ENCODE measurements at places on chromosomes 4 and X.

- no peak for DNase-seq
Observed at GRCh38 chr4:40264497-40264896, 67.7 kb downstream of the RHOH start.

- DNase-seq, result no peak
Observed at GRCh38 chr4:70660106-70660505, 6.2 kb downstream of the JCHAIN start.

GRCh38 chr4:169080981-169081380, 70.9 kb upstream of the CBR4 start:
- DNase-seq, result no peak

DNA sequence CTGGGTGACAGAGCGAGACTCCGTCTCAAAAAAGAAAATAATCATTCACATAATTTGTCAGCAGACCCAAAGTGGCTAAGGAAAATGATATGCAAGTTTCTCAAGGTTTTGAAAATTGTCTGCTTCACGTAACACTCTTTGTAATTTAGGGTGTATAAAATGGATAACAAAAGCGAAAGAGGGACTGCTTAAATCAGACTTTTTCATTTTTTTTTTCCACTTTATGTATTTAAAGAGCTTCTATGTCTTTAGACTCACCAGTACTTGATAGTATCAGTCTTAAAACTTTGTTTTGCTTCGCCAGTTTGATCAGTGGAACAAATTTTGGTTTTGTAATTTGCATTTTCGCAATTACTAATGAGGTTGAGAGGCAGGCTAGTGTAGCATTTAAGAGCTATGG, 34.6 kb downstream of the USP9X start:
- no peak for DNase-seq

DNA sequence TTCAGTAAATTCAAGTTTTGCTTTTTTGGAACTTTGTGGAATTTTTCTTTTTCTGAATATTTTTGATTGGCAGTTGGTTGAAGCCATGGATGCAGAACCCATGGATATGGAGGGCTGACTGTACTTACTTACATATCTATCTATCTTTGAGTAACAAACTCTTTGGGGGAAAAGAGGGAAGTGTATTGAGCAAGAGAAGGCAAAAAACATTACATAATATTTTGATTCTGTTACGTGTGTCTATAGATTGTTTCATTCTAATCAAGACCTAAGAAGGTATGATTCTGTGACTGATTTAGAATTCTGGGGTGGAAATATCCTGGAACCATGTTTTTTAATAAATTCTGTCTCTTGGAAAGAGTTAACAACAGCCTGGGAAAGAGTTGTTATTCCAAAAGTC, 31.5 kb downstream of the GRSF1 start:
- DNase-seq, result no peak

GRCh38 chr4:101777431-101777830, 13.1 kb upstream of the BANK1 start:
- no peak for DNase-seq

GRCh38 chrX:39309018-39309635, 507.9 kb downstream of the MID1IP1 start:
- no peak for DNase-seq

GRCh38 chrX:37686369-37686995, 891 bp downstream of the XK start:
- no peak for DNase-seq

DNA sequence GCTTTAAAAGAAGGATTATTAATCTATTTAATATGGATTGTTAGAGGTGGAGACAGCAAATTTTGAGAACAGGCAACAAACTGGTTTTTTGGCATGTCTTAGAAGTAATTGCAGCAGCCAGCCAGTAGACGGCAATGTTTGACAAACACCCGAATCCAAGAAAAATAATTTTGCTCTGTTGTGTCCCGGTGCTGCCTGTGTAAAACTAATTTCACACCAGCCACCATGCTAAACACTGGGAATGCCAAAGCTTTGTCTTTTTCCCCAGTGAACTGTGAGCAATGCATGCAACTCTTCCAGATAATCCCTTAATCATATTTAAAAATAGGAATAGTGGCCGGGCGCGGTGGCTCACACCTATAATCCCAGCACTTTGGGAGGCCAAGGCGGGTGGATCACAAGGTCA, 25.9 kb downstream of the SMIM31 start:
- DNase-seq, result no peak

- DNase-seq, result no peak
Observed at GRCh38 chr4:31516520-31516919, 796.4 kb downstream of the PCDH7 start.

DNA sequence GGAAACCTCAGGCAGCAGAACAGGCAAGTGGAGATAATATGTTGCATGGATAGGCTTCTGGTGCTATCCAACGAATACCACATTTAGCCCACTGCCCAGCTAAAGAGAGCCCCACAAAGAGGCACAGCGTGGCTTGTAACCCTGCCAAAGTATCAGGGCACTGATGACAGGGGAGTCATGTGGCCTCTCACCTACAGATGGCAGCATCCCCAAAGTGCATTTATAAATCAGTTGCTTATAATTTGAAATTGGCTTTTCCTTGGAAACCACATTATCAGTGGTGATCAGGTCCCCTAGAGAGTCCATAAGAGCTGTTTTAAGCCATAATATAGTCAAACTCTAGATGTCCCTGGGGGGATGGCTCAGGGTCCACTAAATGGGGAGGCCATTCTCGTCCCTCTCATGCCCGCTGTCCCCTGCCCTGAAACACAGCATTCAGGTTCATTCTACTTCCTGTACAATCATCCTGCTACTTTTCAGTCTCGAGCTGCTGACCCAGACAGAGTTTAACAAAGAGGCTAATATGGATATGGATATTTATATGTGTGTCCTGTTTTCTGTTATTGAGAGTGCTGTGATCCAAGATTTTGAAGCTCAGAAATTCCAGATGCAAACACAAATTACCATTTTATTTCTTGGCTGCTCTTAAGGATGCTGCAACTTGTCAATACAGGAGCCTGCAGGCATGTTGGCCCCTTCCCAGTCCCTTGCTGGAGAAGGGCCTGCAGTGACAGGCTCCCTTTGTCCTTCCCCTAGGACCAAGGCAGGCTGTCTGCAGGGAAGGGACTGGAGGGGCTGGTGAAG, 28.5 kb downstream of the SRPX start:
- no peak for DNase-seq

DNA sequence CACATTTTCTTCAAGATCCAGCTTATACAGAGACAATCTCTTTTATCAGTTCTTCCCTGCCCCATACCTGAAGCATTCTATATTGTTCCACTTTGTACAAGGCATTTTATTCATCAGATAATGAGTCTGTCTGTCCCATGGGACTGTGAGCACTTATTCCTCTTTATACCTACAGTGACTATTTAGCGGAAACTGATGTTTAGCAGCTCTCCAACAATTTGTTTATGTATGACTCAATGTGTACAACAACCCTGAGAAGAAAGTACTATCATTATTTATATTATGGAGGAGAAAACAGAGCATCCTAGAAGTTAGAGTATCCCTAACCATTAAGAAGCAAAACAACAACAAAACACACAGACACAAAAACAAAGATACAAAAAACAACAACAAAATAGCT, 306.5 kb downstream of the PRDM5 start:
- no peak for DNase-seq

GRCh38 chr4:166675411-166675810, 558.9 kb downstream of the SPOCK3 start:
- DNase-seq, result no peak

- DNase-seq, result no peak
Observed at GRCh38 chr4:40401631-40402030, 66.5 kb downstream of the CHRNA9 start.

All from stimulated activated CD8-positive, alpha-beta memory T cell treated with anti-CD3 and anti-CD28 coated beads, Interleukin-15, amount 100 ng/mL, for 24 hours (primary cell).